ENCODE measurements at places on chromosomes 16 and 17. TPM values are rescaled to one million over a fixed set of nuclear protein-coding genes. Genes with fewer than 3 reads are reported as not detected.

GGNBP2 gene
- 38.2 TPM for total RNA-seq

SMTNL2 gene
- total RNA-seq = 0.14 TPM

NHLRC4 gene
- total RNA-seq = 0.46 TPM

EVPLL gene
- 1.1 TPM for total RNA-seq

SLC2A4 gene
- total RNA-seq = 0.38 TPM

SEPTIN12 gene
- not detected for total RNA-seq

CORO1A gene
- 10.8 TPM for total RNA-seq

USP7 gene
- total RNA-seq = 66.9 TPM

CDH5 gene
- total RNA-seq = 0.67 TPM

TUBB3 gene
- total RNA-seq = 599 TPM

HS3ST4 gene
- not detected for total RNA-seq

ACSM2A gene
- total RNA-seq = not detected

ZNF668 gene
- total RNA-seq = 27.8 TPM

TPSG1 gene
- not detected for total RNA-seq

CEP295NL gene
- 1.8 TPM for total RNA-seq

CBX2 gene
- total RNA-seq = 15.8 TPM

TMEM235 gene
- total RNA-seq = not detected

UBTF gene
- 41.7 TPM for total RNA-seq

IL17C gene
- total RNA-seq = 1.4 TPM

TLCD1 gene
- total RNA-seq = 4.7 TPM

USP10 gene
- 57.6 TPM for total RNA-seq

GP1BA gene
- not detected for total RNA-seq

GRAP gene
- total RNA-seq = 1.2 TPM

GPR179 gene
- 0.07 TPM for total RNA-seq

CA10 gene
- total RNA-seq = not detected

ACSF2 gene
- total RNA-seq = 24.8 TPM

COIL gene
- 19.3 TPM for total RNA-seq

KRTAP17-1 gene
- total RNA-seq = not detected

HS3ST3B1 gene
- 25.2 TPM for total RNA-seq

RASL10B gene
- 2.9 TPM for total RNA-seq

RDM1 gene
- total RNA-seq = not detected

PRR35 gene
- not detected for total RNA-seq

EXOC3L1 gene
- 0.25 TPM for total RNA-seq

CARHSP1 gene
- 119 TPM for total RNA-seq

PYY gene
- total RNA-seq = 0.48 TPM

NEUROD2 gene
- not detected for total RNA-seq

COX6A2 gene
- total RNA-seq = not detected

KRT17 gene
- total RNA-seq = 208 TPM

KNOP1 gene
- total RNA-seq = 22.2 TPM

PRAC2 gene
- total RNA-seq = not detected

CACNG3 gene
- not detected for total RNA-seq

PYDC1 gene
- not detected for total RNA-seq

TRIM16 gene
- 69.1 TPM for total RNA-seq

CCL17 gene
- not detected for total RNA-seq

TAOK2 gene
- total RNA-seq = 40.1 TPM

KCNH4 gene
- total RNA-seq = not detected

IRF8 gene
- total RNA-seq = 2.2 TPM

SECTM1 gene
- 0.07 TPM for total RNA-seq

COX4I1 gene
- 720 TPM for total RNA-seq

LRRC37A gene
- total RNA-seq = 2.8 TPM

MYH8 gene
- not detected for total RNA-seq

ACSM2B gene
- not detected for total RNA-seq

CHST5 gene
- total RNA-seq = not detected

SBK1 gene
- 10.5 TPM for total RNA-seq

SOST gene
- total RNA-seq = not detected

GUCY2D gene
- total RNA-seq = not detected

ACSF3 gene
- 36.9 TPM for total RNA-seq

TBC1D3E gene
- not detected for total RNA-seq

NIP7 gene
- total RNA-seq = 26.5 TPM

Measured in kidney epithelial cell (primary cell).